ENCODE measurements at places on chromosomes 13 and 19.
A peak's percentile ranks its signal among the peaks of the same experiment; 100 is the strongest.

DNA sequence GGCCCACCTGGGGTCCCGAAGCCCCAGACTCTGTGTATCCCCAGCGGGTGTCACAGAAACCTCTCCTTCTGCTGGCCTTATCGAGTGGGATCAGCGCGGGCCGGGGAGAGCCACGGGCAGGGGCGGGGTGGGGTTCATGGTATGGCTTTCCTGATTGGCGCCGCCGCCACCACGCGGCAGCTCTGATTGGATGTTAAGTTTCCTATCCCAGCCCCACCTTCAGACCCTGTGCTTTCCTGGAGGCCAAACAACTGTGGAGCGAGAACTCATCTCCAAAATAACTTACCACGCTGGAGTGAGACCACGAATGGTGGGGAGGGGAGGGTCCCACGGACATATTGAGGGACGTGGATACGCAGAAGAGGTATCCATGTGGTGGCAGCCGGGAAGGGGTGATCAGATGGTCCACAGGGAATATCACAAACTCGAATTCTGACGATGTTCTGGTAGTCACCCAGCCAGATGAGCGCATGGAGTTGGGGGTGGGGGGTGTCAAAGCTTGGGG, 1.0 kb upstream of the ICAM5 start:
- DNase-seq = peak; percentile 74
- peak overlapping the region; percentile 82 for H3K4me3 ChIP-seq
- peaks cover 35% of the 10 kb centered on the region for H3K4me1 ChIP-seq
- H3K27me3 ChIP-seq = peaks cover 79% of the 10 kb centered on the region
- H3K27ac ChIP-seq = peak overlapping the region; percentile 93

DNA sequence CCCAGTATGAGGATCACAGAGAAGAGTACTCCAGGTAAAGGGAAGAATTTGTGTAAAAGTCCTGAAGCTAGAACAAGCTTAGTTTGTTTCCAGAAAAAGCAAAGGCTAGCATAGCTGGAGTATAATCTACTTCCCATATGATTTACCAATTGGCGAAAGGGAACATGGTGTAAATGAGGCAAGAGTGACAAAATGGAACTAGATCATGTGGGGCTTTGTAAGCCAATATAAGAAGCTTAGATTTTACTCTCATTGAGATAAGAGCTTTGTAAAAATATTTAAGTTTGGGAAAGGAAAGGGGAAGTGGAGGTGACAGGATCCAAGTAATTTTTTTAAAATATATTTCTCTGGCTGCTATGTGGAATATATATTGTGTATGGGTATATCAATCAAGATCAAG, 234.9 kb downstream of the KCTD12 start:
- H3K4me1 ChIP-seq = no peaks in the 10 kb centered on the region
- no peaks in the 10 kb centered on the region for H3K27me3 ChIP-seq

GRCh38 chr13:21009036-21009435, 52.4 kb downstream of the LATS2 start:
- H3K36me3 ChIP-seq = no peaks in the 10 kb centered on the region
- no peaks in the 10 kb centered on the region for H3K27me3 ChIP-seq
- peaks cover 44% of the 10 kb centered on the region for H3K4me1 ChIP-seq
- H3K4me3 ChIP-seq = no peak overlapping the region
- peak overlapping the region; percentile 42 for H3K27ac ChIP-seq
- DNase-seq = no peak

GRCh38 chr13:27147530-27148170, 24.0 kb downstream of the USP12 start:
- no peaks in the 10 kb centered on the region for H3K27me3 ChIP-seq
- no peak overlapping the region for H3K4me3 ChIP-seq
- no peak for DNase-seq
- H3K4me1 ChIP-seq = peaks cover 31% of the 10 kb centered on the region

- peaks cover 28% of the 10 kb centered on the region for H3K36me3 ChIP-seq
- H3K27me3 ChIP-seq = no peaks in the 10 kb centered on the region
- no peak overlapping the region for H3K4me3 ChIP-seq
- no peak for DNase-seq
- no peak overlapping the region for H3K27ac ChIP-seq
These were observed 39.7 kb downstream of the RYR1 start for GRCh38 chr19:38473201-38473600.

Measured in WTC11 (cell line).